ENCODE measurements at places on chromosomes 12 and 14. TPM values are rescaled to one million over a fixed set of nuclear protein-coding genes. Genes with fewer than 3 reads are reported as not detected.

DNA sequence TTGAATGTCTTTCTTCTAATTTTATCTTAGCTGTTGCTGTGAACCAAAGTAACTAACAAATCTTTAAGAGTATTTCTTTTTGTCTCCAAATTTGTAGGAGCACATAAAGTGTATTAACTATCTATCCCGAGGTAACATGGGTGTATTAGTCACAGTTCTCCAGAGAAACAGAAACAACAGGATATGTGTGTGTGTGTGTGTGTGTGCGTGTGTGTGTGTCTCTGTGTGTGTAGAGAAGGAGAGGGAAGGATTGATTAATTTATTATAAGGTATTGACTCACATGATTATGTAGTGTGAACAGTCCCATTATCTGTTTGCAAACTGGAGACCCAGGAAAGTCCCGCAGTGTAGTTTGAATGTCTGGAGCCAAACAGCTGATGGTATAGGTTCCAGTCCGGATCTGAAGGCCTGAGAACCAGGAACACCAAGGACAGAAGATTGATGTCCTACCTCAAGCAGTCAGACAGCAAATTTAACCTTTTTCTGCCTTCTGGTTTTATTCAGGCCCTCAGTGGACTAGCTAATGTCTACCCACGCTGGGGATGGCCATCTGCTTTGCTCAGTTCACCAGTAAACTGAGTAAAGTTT is 14.4 kb downstream of the G2E3 start:
- no peak overlapping the region for H3K27ac ChIP-seq
- peaks cover 8% of the 10 kb centered on the region for H3K36me3 ChIP-seq
- peaks cover 77% of the 10 kb centered on the region for H3K4me1 ChIP-seq

DNA sequence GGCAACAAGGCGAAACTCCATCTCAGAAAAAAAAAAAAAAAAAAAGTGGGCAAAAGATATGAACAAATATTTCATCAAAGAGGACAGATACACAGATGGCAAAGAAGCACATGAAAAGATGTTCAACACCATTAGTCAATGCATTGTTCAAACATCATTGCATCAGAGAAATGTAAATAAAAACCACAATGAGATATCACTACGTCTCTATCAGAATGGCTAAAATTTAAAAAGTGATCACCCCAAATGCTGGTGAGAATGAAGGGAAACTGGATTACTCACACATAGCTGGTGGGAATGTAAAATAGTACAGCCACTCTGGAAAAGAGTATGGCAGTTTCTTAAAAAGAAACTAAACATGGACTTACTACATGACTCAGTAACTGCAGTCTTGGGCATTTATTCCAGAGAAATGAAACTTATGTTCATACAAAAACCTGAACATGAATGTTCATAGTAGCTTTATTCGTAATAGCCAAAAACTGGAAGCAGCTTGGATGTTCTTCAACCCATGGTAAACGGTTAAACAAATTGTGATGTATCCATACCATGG is 3.6 kb downstream of the L2HGDH start:
- H3K4me3 ChIP-seq = no peak overlapping the region
- no peak for DNase-seq
- no peaks in the 10 kb centered on the region for H3K27me3 ChIP-seq

DNA sequence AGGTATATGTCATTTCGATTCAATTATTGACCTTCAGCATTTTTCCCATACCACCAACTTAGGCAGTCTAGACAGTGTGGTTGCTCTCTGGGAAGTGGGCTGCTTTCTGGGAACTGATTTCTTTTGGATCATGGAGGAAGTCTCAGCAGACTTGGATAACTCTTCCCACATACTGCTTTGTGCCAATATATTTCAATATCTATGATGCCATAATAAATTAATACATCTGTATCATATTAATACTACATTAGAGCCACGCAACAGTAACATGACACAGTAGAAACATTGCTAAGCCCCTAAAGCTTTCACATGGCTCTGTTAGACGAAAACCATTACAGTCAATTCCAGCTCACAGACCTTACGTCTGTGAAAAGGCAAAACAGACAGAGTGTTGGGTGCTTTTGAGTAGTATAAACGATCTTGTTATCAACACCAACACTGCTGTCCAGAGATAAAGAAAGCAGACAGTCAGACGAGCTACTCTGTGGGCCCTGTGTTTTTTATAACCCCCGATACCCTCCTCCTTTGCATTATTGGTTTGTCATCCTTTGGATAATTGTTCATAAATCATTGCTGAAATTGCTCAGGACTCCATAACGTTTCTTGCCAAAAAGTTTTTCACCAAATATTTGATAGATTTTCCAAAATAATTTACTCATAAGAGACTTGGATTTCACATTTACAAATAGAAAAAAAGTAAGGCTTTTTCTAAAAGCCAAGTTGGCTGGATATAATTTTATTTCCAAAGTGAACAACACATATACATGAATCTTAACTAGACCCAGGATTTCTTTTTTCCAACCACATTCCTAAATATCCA is 439.7 kb downstream of the ADAMTS20 start:
- H3K27ac ChIP-seq = no peak overlapping the region
- H3K4me1 ChIP-seq = no peaks in the 10 kb centered on the region
- DNase-seq = no peak
- no peaks in the 10 kb centered on the region for H3K36me3 ChIP-seq

GRCh38 chr14:76431538-76431937 is 55.6 kb downstream of the ESRRB start:
- no peaks in the 10 kb centered on the region for H3K27me3 ChIP-seq
- H3K4me3 ChIP-seq = no peak overlapping the region
- DNase-seq = no peak
- H3K4me1 ChIP-seq = no peaks in the 10 kb centered on the region

- H3K4me3 ChIP-seq = no peak overlapping the region
- peak; percentile 30 for DNase-seq
- no peaks in the 10 kb centered on the region for H3K36me3 ChIP-seq
- no peaks in the 10 kb centered on the region for H3K4me1 ChIP-seq
- no peaks in the 10 kb centered on the region for H3K27me3 ChIP-seq
- no peak overlapping the region for H3K27ac ChIP-seq
Observed at GRCh38 chr12:61870658-61871484, 389.3 kb upstream of the USP15 start.

DNA sequence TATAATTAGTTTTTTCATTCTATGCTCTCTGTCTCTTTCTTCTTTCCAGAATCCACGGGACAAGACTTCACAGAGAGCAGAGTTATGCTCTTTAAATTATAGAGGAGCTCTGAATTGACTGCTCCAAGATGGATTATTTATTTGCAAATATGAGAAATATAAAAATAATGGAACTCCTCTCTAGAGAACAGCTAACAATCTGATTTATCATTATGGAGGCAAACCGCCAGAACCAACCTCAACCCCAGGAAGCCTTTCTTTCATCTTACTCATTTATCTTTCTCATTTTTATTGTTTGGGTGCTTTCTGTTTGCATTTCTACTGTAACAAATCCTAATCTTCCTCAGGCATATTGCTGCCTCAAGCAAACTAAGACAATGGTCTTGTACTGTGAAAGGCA is 216.5 kb downstream of the C12orf50 start:
- DNase-seq = no peak
- peaks cover under 1% of the 10 kb centered on the region for H3K27me3 ChIP-seq
- no peaks in the 10 kb centered on the region for H3K36me3 ChIP-seq
- no peak overlapping the region for H3K4me3 ChIP-seq

- no peak overlapping the region for H3K27ac ChIP-seq
- peaks cover 4% of the 10 kb centered on the region for H3K36me3 ChIP-seq
- peaks cover 11% of the 10 kb centered on the region for H3K4me1 ChIP-seq
- no peaks in the 10 kb centered on the region for H3K27me3 ChIP-seq
Observed at GRCh38 chr12:31662176-31662849, 2.8 kb downstream of the ETFBKMT start.

DNA sequence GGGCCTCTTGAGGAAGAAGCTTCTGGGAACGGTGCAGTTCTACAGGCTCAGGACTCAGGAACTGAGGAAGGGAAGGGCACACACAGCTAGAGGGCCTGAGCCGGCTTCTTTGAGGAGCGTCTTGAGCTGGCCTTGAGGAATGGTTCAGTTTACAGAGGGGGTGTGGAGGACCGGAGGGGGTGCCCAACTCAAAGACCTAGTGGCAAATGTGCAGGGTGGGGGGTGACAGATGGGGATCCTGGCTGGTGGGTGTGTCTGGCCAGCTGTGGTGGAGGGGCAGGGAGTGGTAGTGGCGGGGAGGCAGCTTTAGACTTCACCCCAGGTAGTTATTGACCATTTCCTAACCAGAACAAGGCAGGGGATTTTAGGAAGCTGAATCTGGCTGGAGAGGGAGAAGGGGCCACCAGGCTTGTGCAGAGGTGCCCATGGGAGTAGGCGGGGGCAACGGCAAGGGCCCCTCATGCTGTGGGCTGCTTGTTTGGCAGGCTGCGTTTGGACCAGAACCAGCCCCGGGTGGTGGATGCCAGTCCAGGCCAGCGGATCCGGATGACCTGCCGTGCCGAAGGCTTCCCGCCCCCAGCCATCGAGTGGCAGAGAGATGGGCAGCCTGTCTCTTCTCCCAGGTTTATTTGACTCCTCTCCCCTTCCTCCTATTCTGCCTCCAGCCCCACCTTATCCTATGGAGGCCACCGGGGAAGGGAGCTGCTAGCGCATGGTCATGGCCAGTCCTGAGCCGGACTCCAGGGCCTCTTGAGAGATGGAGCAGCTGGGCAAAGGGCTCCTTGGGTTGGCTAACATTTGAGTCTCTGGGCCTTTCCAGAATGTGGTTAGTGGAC is 27.8 kb downstream of the PAPLN start:
- no peak overlapping the region for H3K4me3 ChIP-seq
- no peak for DNase-seq
- peaks cover 11% of the 10 kb centered on the region for H3K27me3 ChIP-seq

- H3K27ac ChIP-seq = no peak overlapping the region
- DNase-seq = no peak
- H3K27me3 ChIP-seq = no peaks in the 10 kb centered on the region
- H3K36me3 ChIP-seq = no peaks in the 10 kb centered on the region
Observed at GRCh38 chr14:104892531-104893434, 27.7 kb downstream of the CEP170B start.

DNA sequence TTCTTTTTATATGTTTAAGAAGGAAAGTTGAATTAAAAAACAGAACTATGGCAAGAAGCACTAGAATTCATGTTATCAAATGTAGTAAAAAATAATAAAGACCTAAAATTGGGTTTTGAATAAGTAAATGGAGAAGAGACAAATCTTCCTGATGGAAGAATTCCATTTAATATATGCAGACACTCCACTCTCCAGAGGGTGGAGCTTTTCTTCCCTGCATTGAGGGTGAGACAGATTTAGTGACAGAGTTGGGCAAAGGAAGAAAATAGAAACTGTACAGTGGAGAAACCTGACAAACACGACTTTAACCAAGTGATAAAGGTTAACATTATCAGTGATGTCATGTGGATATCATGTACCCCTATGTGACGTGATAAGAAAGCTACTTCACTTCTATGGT is 217.6 kb downstream of the PRKD1 start:
- no peak overlapping the region for H3K4me3 ChIP-seq
- DNase-seq = no peak
- no peaks in the 10 kb centered on the region for H3K27me3 ChIP-seq
- no peaks in the 10 kb centered on the region for H3K4me1 ChIP-seq

GRCh38 chr14:39268393-39268792 is 34.7 kb downstream of the MIA2 start:
- H3K27ac ChIP-seq = peak overlapping the region; percentile 93
- no peaks in the 10 kb centered on the region for H3K27me3 ChIP-seq
- peak; percentile 14 for DNase-seq
- peaks cover 57% of the 10 kb centered on the region for H3K4me1 ChIP-seq

GRCh38 chr12:52232203-52232673 is 805 bp upstream of the KRT7 start:
- H3K27me3 ChIP-seq = peaks cover 40% of the 10 kb centered on the region
- no peaks in the 10 kb centered on the region for H3K4me1 ChIP-seq
- H3K36me3 ChIP-seq = no peaks in the 10 kb centered on the region
- no peak overlapping the region for H3K4me3 ChIP-seq
- DNase-seq = no peak
- H3K27ac ChIP-seq = no peak overlapping the region

DNA sequence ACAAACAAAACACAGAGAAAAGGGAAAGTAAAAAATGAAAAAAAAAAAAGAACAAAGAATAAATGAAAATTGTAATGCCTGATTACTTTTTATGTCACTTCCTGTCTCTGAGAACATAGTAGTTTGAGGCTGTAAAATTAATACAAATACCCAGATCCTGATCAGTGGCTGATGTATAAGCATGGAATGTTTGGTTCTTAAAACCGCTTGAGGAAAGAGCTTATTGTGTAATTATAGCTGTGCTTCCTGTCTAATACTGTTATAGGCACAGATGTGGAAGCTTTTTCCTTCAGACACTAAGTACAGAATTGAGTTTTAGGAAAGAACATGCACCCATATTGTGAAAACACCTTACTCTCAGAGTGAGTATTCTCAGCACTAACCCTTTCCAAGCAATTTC is 86.9 kb downstream of the AVPR1A start:
- H3K27ac ChIP-seq = no peak overlapping the region
- DNase-seq = no peak
- no peaks in the 10 kb centered on the region for H3K4me1 ChIP-seq
- H3K27me3 ChIP-seq = no peaks in the 10 kb centered on the region

GRCh38 chr12:126247936-126248335 is 1182.7 kb downstream of the AACS start:
- no peak overlapping the region for H3K4me3 ChIP-seq
- DNase-seq = no peak
- peak overlapping the region; percentile 40 for H3K27ac ChIP-seq
- H3K27me3 ChIP-seq = no peaks in the 10 kb centered on the region
- no peaks in the 10 kb centered on the region for H3K4me1 ChIP-seq

DNA sequence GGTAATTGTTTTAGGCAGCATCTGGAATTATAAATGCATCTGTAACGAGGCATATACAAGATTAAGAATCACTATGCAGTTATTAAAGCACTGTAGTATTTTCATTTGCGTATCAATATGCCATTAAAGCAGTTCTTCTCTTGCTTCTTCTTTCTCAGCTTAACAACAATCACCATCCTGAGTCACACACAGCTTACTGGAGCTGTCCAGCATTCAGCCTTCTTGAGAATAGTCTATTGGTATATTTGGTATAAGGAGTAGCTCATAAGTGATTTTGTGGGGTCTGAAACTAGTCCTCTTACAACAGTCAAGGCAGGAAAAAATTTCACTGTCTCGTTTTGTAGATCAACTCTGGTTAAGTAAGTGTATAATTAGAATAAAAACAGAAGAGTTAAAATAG is 523.0 kb upstream of the FOXG1 start:
- H3K4me3 ChIP-seq = no peak overlapping the region
- DNase-seq = no peak
- H3K27ac ChIP-seq = no peak overlapping the region
- no peaks in the 10 kb centered on the region for H3K36me3 ChIP-seq

GRCh38 chr14:92575061-92575747 is 61.6 kb downstream of the RIN3 start:
- no peaks in the 10 kb centered on the region for H3K27me3 ChIP-seq
- no peak overlapping the region for H3K4me3 ChIP-seq
- DNase-seq = no peak
- H3K36me3 ChIP-seq = peaks cover under 1% of the 10 kb centered on the region

RDH12 gene
- not detected for total RNA-seq

ALKBH1 gene
- total RNA-seq = 13.5 TPM

FAM234B gene
- 7.7 TPM for total RNA-seq

IRF9 gene
- total RNA-seq = 212 TPM

TESPA1 gene
- total RNA-seq = 43.9 TPM

ART4 gene
- not detected for total RNA-seq

CNTN1 gene
- total RNA-seq = not detected

ANKRD33 gene
- not detected for total RNA-seq

INSM2 gene
- not detected for total RNA-seq

RITA1 gene
- total RNA-seq = 16.1 TPM
